Esophagus squamous epithelium (tissue), 5 donors: ENCODE measurements at places on chromosomes 4 and X. TPM values are rescaled to one million over a fixed set of nuclear protein-coding genes. Genes with fewer than 3 reads are reported as not detected.

- DNase-seq: no peak
Measured at GRCh38 chr4:25358515-25359275, 18.4 kb upstream of the ANAPC4 start.

DNA sequence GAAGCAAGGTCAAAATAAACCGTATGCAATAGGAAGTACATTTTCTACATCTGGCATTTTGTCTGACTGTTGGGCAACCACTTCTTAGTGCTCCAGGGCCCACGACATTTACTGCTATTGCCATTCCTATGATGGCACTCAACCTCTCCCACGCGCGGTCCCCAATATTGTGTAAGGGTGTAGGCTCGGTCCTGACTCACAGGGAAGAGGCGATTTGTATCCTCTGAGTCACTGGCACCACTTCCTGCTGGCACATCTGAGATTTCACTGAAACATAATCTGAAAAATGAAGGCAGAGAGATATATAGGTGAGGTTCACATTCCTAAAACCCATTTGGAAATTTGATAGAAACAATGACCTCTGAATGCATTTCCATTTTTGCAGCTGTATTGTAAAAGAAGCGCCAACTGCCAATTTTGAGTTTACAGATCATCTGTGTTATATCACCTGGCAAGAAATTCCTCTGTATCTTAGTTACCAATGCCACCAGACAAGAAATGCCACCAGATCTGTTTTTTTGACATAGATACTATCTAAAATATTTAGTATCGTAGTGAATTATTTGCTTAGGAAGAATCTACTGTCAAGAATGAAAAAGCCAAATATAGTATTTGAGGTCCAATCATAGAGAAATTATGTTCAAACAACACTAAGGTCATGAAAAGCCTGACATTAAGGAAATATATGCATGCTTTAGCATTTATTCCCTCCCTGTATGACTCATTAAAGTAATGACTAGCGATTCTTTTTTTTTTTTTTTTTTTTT lies 9.8 kb downstream of the EREG start:
- DNase-seq: no peak

DNA sequence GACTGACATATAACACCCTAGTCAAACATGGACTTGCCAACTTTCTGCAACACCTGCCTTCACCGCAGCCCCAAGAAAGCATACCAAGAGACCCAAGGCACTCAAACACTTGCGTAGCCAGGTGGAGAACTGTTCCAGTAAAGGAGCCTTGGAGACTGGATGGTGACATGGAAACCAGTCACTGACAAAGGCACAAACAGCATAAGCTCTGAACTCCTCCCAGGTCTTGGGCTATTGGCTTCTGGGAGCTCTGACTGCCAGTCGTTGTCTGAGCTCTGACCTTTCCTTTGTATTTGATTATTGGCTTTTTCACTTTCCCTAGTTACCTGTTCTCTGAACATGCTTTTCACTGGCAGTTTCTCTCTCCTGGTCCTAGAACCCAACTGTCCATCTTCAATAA lies 38.3 kb downstream of the ARAP2 start:
- no peak for DNase-seq

DNA sequence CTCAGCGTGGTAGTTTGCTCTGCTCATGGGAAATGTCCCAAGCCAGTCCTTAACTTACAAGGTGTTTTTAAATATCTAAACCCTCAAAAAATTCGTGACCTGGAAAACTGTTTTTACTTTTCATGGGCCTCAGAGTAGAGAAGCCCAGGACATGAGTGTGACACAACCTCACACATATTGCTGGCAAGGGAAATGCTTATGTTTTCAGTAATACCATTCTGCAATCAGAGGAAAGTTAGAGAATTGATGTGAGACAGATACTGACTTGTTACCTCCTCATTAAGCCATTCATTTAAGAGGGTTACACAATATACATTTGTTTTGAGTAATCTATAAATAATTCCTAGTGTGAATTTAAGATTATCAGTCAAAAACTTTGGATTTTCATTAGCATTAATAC lies 209.5 kb downstream of the ARHGAP10 start:
- DNase-seq: no peak

DNA sequence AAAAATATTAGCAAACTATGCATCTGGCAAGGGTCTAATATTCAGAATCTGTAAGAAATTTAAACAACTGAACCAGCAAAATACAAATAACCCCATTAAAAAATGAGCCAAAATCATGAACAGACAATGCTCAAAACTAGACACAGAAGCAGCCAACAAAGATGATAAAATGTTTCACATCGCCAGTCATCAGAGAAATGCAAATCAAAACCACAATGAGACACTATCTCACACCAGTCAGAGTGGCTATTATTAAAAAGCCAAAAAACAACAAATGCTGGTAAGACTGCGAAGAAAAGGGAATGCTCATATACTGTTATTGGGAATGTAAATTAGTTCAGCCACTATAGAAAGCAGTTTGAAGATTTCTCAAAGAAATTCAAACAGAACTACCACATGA lies 201.3 kb upstream of the CPEB2 start:
- DNase-seq: no peak

The KDR gene
- 2.0 TPM for total RNA-seq

GRCh38 chr4:10623241-10623640 lies 61.3 kb downstream of the CLNK start:
- DNase-seq: no peak

- DNase-seq: no peak
Measured at GRCh38 chr4:18100657-18101056, 79.1 kb upstream of the LCORL start.

- no peak for DNase-seq
Measured at GRCh38 chrX:112819813-112820212, 20.8 kb downstream of the AMOT start.

The GAGE12J gene
- total RNA-seq: not detected

The SSX4B gene
- not detected for total RNA-seq

GRCh38 chr4:171348090-171348489 lies 465.1 kb upstream of the GALNTL6 start:
- no peak for DNase-seq

- DNase-seq: no peak
Measured at GRCh38 chr4:80027611-80028010, 45.4 kb downstream of the ANTXR2 start.

The RAB9A gene
- total RNA-seq: 24.4 TPM

DNA sequence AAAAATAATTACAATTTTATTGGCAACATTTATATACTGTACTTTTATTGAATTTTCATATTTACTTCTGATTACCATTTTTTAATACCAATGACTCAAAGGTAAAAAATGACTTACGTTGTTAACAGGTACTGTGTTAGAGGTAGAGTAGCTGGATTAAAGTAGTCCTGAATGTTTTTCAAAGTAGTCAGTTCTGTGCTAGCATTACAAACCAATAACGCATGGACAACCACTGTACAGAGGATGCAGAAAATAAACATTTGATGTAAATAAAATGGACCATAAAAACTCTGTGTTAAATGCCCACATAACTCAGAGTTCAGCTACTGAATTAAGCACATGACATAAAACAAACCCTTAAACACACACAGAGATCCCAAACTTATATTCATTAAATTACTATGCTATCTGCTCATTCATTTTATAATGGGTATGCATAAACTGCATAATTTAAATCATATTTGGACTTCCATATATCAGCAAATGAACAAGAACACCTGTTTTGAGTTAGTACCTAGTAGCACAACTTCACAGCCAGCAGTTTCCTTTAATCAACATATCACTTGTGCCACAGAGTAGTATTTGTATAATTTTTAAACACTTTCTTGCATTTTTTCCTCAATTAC lies 46.4 kb upstream of the NEUROG2 start:
- no peak for DNase-seq

DNA sequence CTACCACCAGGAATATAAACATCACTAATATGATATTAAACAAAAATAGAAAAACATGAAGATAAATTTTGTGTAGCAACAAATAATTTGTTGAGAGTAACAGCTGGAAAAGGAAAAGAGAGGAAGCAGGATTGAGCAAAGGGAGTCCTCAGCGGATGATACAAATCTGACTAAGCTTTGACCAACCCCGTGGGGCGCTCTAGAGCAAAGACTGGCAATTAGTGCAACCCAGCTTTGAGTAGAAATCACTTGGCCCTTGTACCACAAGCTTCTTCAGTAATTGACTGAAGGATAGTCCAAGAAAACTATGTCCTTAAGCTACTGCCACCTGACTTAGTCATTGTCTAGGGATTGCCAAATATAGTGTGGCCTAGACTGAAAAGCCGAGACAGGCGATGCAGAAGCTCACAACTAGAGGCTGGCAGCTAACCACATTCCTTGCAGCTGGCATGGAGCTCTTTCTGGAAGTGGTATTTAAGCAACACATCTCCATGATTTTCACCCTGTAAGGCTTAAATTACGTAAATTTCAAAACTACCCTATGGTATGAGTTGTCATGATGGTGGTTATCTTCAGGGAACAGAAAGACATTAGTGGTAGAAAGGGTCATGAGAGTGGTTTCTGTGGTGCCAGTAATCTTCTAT lies 396.0 kb downstream of the PDGFC start:
- DNase-seq: no peak

DNA sequence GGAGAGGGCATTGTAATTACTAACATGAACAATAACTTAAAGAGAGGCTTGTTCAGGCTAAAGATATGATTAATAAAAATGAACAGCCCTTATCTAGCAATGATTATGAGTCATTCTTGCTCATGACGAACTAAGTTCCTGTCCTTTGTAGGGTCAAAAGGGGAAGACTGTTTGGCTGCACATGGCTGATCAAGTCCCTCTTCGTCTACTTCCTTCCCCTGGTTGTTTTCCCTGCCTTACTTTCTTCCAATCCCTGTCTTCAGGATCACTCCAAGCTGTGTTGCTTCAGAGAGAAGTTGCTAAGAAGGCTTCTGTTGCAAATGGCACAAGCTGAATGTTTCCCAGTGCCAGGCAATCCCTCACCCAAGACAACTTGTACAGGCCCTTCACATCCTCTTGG lies 115.0 kb upstream of the HS3ST1 start:
- no peak for DNase-seq

The MAGEE1 gene
- total RNA-seq: 0.95 TPM

The SMIM10 gene
- 2.1 TPM for total RNA-seq

DNA sequence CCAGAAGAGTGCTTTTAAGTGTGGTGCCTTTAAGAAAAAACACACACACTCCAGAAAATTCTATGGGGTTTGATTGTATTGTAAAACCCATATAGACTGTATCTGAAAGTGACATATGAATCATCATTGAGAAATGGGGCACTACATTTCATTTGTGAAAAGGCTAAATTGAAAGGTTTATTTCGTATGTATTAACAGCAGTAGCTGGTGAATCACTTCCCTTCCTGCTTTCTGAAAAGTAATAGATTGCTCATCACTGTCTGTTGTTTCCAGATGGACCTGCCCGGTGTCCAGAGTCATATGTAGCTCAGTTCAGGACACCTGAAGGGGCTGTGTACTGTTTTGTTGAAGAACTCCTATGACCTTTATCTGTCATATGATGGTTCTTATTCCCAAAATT lies 28.1 kb upstream of the HPRT1 start:
- no peak for DNase-seq

DNA sequence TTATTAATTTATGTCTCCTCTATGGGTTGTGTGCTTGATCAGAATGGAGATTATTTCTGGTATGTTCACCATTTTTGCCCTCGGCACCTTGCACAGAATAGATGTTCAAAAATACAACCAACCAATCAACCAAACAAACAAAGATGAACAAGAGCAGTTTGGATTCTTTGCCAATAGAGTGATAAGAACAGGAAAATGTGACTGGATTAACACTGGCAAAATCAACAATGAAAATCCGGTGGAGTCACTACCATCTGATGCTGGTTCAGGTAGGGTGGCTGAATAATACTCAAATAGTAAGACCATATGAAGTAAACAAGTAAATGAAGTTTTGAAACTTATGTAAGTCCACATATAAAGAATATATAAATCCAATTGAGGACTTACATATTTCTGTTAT lies 685.0 kb upstream of the EPHA5 start:
- no peak for DNase-seq

The MAGEA4 gene
- total RNA-seq: not detected

- no peak for DNase-seq
Measured at GRCh38 chr4:173529477-173530325, at the start of gene HAND2. TSS of gene HAND2 (minus strand) at chr4:173530229. CDS start at chr4:173529289, 940 bp downstream.
